Stimulated activated CD4-positive, alpha-beta T cell treated with anti-CD3 and anti-CD28 coated beads, TNF-alpha, amount 100 ng/mL, for 4 hours (primary cell): ENCODE measurements at places on chromosomes 5 and 9.

DNA sequence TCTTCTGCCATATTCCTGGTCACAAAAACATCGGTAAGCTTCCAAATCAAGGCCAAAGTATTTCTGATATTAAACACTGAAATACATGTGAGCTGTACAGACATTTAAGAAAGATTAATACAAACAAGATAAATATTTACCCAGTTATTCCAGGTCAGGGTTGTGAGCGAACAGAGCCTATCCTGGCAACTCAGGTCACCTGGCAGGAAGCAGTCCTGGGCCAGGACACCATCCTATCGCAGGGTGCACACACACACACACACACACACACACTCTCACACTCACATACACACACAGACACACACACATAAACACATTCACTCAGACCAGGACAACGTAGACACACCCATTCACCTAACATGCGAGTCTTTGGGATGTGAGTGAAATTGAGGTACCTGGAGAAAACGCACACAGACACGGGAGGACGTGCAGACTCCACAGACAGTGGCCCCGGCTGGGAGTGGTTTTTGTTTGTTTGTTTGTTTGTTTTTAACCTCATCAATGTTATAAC, 82.4 kb upstream of the CACNA1B start:
- no peak for DNase-seq

DNA sequence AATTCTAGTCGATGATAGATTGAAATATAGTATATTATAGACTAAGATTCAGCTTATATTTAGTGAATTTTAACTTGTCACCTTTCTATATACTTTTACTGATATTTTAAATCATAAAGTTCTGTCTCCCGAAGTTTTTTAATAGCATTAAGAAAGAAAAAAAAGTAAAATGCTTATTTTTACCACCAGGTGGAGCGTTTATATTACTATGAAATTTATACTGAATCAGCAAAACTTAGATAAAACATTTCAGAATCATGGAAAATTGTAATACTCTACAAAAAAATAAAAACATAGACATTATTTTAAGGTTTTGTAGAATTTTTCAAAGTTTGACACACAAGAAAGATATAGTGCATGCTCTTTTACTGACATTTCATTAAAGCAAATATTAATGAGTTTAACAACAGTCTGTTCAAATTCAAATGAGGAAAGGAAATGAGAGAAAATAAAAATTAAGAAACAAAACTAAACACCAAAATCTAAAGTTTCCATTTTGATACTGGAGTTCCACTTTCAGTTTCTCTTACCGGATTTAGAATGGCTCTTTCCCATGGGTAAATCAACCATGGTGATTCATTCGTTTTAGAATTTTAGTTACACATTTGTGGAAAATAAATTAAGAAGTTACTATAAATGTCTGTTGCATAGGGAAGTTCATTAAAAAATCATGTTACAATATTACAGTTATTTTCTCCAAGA, 1035.3 kb downstream of the CDH12 start:
- DNase-seq = no peak

- no peak for DNase-seq
Measured at GRCh38 chr5:110088676-110089436, 399.1 kb downstream of the MAN2A1 start.

GRCh38 chr5:130568791-130569190, 596.3 kb downstream of the HINT1 start:
- DNase-seq = no peak

- DNase-seq = no peak
Measured at GRCh38 chr5:172074896-172075295, 68.5 kb upstream of the FBXW11 start.

DNA sequence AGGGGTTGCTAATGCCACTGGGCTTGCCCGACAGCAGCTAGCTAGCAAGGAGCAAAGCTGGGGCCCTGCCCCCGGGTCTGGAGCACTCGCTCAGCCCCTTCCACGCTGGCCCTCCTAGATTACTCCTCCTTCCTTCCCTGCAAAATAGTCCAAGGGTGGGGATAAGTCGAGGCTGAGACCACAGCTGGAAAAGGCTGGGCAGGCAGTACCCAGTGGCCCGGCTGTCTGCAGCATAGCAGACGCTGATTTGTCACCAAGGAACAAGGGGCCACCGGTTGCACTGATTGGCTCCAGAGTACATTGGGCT, 73.9 kb downstream of the ADAMTS2 start:
- no peak for DNase-seq

DNA sequence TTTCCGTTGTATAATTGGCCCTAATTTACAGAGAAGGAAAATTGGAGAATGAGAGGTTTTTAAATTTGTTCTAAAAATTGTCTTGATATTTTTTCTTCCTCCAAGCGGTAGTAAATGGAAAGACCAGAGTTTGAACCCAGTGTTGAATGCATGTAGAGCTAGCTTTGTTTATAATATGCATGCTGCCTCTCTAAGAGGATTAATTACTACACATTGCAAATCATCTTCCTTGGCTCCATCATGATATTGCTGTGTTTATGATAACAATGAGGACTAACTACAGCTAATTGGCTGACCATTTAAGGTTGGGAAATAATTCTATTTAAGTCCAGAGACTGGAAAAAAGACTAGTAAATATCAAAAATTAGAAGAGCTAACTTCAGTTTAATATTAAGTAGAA, 338.5 kb downstream of the PLK2 start:
- no peak for DNase-seq

- DNase-seq = no peak
Measured at GRCh38 chr5:180636403-180637075, 12.9 kb downstream of the FLT4 start.

GRCh38 chr5:167602067-167602466, 689.4 kb upstream of the WWC1 start:
- no peak for DNase-seq

GRCh38 chr5:127418367-127418766, 99.1 kb upstream of the PRRC1 start:
- DNase-seq = no peak

DNA sequence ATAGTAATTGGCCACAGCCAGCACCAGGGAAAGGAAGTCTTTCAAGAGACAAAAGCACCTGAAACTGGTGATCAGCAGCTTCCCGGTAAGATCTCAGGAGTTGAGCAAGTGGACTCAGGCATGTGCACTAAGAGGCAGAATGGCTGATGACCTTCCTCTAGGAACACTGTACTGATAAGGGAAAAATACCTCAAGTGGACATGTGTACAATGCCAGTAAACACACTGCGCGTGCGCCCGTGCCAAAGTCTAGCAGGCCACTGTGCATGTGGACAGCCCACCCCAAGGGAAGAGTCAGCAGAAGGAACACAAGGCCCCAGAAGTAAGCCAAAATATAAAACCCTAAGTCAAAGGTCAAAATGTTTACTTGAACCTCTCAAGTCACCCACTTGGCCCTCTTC, 423.0 kb downstream of the TUSC1 start:
- no peak for DNase-seq
